ENCODE measurements at places on chromosomes 16 and 17.

- no peak for DNase-seq
Observed at GRCh38 chr16:12531937-12532336, 271.8 kb downstream of the CPPED1 start.

DNA sequence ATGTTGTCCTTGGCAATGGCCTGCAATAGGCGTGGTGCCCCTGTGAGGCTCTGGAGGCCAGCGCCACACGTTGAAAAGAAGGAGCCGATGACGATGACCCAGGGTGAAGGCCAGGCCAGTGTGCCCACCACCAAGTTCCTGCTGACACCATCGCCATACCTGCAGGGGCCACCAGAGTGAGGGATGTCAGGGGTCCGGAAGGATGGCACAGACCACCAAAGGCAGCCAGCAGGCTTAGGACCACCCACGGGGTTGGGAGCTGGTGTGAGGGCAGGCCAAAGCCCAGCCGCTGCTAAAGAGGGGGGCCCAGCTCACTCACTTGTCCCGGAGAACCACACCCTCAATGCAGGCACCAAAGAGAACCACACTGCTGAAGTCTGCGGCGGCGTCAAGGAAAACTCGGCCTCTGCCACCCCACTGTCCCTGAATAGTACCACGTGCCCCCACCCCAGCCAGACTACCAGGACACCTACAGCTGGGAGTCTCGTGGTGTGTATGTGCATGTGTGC, 6.5 kb upstream of the LCAT start:
- DNase-seq = no peak

GRCh38 chr17:76667786-76668453, 24.4 kb upstream of the ST6GALNAC1 start:
- DNase-seq = no peak

- DNase-seq = no peak
Observed at GRCh38 chr17:48630925-48631692, 5.0 kb upstream of the HOXB9 start.

Measured in heart right ventricle (tissue), 16 donors.